ENCODE measurements at places on chromosomes 3 and 15.

DNA sequence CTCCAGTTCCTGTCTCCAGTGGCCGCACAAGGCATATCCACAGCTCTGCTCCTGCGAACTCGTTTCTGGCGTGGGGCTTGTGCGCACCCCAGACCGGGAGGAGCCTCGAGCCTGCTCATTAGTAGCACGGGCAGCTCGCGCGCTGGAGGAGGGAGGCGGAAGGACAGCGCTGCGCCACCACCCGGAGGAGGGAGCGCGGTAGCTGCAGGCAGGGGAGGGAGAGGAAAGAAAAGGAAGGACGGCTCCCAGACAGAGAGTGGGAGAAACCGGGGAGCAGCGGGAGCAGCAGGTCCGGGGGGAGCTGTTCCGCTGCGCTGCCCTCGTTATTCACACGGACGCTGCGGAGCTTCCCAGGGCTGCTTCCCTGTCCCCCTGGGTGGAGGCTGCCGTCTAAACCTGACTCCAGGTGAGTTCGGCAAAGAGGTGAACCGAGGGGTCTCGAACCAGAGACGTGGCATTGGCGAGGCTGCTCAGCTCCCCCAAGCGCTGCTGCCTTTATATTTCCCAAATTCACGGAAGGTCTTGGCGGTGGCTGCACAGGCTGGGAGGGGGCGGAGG, 121.3 kb upstream of the ZNF717 start:
- DNase-seq, result no peak

DNA sequence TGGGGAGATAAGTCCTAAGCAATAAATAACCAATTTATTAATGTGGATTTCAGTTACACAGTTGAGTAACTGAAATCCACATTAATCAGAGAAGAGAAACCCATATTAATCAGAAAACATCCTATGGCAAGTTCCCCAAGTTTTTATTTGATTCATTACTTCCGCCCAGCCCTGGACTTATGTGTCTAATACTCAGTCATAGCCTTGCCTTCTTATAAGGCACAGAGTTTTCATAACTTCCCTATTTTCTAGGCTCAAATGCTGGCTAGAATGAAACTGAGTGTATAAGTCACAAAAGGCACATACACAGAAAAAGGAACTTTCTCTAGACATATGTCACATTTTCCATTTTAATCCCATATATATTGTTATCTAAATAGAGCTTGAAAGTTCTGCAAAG, 28.8 kb downstream of the CD47 start:
- no peak for DNase-seq

- no peak for DNase-seq
These were observed 48.3 kb downstream of the MB21D2 start for GRCh38 chr3:192869131-192870031.

DNA sequence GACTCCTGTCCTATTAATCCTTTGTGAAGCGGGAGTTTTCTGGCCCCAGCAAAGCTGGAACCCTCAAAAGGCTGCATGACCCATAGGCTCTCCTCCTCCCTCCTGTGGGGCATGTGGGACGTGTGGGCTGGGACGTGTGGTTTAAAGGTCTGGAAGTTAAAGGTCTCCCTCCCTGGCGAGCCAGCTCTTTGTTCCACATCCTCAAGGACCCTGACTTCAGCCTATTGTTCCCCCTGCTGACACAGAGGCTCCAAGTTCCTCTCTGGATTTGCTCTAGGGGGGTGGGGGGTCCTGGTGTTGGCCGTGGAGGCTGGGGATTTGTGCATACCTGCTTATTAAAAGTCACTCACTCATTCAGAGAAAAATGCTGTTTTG, 44.2 kb downstream of the SMAD6 start:
- no peak for DNase-seq

- DNase-seq, result no peak
These were observed 51.6 kb downstream of the SEMA3G start for GRCh38 chr3:52393131-52393807.

- no peak for DNase-seq
These were observed 26.2 kb downstream of the RTP3 start for GRCh38 chr3:46524008-46524407.

GRCh38 chr3:62655691-62656063, 219.5 kb downstream of the CADPS start:
- DNase-seq, result no peak

DNA sequence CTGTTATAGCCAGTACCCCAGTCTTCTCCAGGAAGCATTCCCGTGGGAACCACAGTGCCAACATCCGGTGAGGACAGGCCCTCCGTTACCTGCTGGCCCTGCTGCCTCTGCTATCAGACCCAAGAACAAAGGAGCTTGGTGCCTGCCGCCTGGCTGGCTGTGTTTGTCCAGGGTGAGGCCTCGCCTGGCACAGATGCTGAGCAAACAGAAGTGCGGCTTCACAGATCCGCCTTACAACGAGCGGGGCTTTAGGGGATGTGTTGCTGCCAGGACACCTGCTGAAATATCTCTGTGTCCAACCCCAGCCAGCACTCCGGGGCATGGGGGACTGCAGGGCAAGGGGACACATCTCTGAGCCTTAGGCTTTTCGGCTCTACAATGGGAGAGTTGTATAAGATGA, 2.2 kb upstream of the EPHB3 start:
- DNase-seq, result no peak

GRCh38 chr3:160218136-160218535, 7.1 kb upstream of the C3orf80 start:
- DNase-seq, result no peak

- peak; percentile 20 for DNase-seq
These were observed 119.9 kb downstream of the LMLN start for GRCh38 chr3:198079771-198080520.

DNA sequence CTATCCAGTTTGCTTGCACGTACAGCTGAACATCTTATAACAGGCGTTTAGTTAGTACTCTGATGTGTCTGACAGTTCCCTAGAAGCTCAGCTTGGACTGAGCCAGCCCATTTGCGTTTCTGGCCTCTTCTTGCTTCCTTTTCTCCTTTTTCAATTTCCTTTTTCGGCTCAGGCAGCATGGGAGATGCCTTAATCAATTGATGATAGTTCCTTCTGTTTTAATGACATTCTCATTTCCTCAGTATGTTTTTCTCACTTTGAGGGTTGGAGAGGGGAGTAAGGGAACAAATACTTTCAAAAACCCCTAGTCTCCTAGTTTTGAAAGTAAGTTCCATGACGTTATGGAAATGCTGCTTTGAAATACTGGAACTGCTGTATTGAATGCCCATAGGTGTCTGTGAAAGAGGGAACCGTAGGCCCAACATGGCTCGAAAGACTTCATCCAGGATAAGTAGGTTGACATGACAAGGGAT, 18.9 kb downstream of the IL1RAP start:
- no peak for DNase-seq

- DNase-seq, result no peak
These were observed 68.1 kb downstream of the PFN2 start for GRCh38 chr3:149902498-149903139.

GRCh38 chr3:78872195-78872594, 895.6 kb downstream of the ROBO1 start:
- DNase-seq, result no peak

- DNase-seq, result no peak
These were observed 93.8 kb downstream of the FRMD5 start for GRCh38 chr15:44101286-44101685.

DNA sequence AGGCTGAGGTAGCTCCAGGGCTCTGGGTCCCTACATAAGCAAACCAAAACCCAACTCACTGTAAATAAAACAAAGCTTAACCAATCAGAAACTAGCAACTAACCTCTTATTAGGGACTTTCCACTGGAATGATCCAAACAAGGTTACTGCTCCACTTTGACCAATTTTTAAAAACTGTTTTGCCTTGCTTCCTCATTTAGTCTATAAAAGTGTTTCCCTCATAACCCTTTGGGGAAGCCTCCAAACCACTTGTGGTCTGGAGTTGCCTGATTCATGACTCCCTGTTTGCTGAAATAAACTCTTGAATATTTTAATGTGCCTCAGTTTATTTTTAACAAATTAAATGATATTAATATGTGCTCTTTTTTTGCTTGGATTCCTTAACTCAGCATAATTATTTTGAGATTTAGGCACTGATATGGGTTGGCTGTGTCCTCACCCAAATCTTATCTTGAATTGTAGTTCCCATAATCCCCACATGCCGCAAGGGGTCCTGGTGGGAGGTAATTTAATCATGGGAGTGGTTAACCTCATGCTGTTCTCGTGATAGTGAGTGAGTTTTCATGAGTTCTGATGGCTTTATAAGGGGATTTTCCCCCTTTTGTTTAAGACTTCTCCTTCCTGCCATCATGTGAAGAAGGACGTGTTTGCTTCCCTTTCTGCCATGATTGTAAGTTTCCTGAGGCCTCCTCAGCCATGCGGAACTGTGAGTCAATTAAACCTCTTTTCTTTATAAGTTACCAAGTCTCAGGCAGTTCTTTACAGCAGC, 90.6 kb downstream of the CD200R1L start:
- DNase-seq, result no peak

DNA sequence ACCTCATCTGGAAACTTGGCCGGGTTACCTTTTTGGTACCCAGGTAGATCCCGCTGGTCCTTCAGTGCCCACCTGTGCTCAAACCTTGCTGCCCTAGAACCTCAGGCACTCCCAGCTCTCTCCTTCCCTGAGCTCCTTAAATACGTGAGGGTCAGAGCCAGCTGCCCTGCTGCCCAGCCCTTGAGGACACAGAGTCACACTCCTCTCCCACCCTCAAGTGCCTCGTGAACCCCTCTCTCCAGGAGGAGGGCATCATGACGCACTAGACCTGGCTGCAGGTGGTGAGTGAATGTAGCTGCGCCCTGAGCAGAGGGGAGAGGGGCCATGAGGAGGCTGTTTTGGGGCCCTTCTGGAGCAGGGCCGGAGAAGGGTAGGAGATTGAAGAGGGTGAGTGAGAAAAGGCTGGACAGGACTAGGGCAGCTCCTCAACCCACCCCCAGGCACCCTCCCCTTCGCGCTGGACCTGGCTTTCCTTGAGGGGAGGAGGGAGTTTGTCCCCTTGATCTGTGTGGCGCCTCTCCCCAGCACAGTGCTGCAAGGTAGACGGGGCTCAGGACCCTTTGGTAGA, 941 bp downstream of the SLC12A8 start:
- DNase-seq, result no peak

DNA sequence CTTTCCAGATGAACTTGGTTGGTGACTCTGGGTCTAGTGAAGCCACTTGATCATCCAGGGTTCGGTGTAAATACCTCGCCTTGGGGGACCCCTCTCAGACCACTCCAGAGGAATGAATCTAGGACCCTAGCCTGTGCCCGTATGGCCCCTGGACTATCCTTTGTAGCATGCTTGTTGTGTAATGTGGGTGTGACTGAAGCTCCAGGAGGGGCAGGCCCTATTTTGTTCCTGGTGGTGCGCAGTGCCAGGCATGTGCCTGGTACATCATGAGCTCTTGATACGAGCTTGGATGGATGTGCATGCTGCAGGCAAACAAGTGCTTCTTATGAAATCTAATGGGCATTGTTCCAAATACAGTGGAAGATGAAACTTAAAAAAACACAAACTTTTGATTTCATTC, 82.8 kb downstream of the EBLN2 start:
- DNase-seq, result no peak

- DNase-seq, result no peak
These were observed 8.8 kb downstream of the TBC1D23 start for GRCh38 chr3:100269410-100270214.

GRCh38 chr15:77669896-77670295, 37.2 kb upstream of the LINGO1 start:
- no peak for DNase-seq

DNA sequence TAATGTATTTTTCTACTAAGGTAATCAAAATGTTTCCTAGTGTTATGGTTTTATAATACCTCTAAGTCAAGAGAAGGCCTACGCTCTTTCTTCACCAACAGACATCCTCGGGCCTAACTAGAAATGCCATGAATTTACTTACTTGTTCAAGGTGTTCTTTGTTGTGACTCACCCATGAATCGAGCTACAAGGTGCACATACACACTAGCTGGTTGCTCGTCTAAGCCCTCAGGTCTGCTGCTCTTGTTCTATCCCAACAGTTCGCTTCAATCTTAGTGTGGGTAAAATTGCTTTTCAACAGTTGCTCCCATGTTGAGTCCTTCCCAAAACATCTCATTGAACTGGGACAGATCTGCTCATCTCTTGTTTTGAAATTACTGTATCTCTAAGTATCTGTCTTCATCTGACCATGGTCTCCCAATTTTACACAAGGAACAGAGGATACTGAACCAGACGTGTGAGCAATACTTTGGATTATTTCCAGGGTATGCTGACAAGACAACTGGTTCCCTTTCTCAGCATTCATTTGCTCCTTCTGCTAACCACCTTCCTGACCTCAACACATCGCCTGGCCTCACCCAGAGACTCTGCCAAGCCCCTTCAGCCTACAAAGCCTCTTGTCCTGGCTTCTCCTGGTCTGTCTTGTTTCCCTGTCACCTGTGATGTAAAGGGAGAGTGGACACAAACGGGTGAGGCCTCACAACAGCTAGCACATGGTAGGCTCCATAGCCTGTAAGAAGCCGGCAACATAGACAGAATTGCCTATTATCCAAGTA, 84.2 kb downstream of the NEDD4 start:
- DNase-seq, result no peak

DNA sequence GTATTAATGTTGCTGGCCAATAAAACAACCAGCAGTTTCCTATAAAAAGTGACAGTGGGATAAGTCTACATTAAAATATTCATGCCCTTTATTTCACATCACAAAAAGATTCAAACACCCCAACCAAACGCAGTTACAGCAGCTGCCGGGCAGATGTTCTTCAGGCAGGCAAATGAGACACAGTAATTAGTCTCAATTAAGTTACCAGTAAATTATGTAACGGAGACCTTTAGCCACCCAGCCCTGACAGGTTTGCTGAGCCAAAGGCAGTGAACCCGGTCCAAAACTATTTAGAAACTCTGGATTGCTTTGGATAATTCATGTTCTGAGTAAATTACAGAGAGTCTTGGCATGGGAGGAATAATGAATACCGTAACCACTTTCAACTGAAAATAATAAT, 289.2 kb upstream of the LYSMD4 start:
- DNase-seq, result no peak

DNA sequence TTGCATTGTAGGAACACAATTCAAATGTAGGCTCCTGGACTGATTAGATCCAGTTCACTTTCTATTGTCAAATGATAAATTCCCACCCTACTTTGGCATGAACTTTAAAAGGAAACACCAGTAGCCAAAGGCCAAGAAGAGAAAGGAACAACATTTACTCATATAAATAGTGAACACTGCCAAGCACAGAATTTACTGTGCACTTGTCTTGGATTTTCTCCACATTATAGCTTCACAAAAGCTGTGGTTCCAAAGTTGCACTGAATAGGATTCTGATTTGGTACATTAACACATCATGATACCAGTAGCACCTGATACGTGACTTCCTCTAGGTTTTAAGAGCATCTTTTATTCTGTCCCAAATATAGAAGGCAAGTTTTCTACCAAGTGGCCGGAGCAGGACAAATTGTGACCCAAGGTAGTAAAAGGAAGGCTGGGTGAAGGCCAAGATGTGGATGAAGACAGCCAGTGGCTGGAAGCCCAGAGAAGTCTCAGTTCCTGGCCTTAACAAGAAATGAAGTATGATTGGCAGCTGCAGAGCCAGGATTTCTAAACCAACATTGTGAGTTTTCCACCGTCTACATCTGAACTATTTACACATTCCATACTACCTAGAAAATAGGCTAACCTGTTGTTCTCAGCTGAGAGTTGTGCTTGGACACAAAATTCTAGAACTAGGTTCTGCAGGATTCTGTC, 206.7 kb downstream of the THRB start:
- DNase-seq, result no peak
